Activated CD4-positive, alpha-beta T cell treated with anti-CD3 and anti-CD28 coated beads, Interleukin-2, amount 50 U/mL, for 48 hours (primary cell): ENCODE measurements at places on chromosomes 13 and 19.

DNA sequence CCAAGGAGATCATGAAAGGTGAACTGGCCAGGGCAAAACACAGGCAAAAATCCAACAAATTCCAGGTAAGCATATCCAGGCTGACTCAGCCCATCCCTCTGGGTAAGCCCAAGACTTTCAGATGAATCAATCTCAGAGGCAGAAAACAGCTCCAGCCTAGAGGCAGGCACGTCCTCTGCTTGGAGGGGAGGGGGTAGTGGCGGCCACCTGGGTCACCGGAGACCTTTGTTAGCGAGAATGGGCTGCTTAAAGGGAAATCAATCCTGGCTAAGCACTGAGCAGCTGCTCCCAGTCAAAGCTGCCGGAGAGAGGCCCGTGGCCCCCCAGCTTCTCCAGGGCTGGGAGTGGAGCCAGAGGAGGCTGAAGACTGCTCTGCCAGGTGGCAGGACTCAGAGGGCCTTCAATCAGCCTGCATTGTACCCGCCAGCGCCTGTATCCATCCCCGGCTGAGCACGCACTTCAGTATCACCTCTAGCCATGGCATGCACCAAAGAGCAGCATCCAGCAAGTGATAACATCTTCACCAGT lies 48.2 kb downstream of the PIN1 start:
- no peak for DNase-seq

DNA sequence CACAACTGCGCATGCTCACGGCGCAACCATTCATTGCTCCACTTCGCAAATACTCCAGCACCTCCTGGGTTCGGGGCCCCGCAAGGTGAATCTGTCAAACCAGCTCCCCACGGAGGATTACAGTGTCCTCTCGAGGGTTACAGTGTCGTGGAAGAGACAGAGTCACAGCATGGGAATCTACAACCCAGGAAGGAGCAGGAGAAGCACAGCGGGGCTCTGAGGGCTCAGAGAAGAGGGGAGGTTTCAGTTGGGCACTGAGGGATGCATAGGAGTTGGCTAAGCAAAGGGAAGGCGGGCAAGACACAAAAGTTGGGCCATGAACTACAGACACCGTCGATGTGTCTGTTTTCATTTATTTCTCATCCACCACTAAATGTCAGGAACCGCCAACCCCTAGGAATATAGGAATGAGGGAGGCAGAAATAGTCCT lies 1.0 kb upstream of the GTF2F1 start:
- peak; percentile 86 for DNase-seq

DNA sequence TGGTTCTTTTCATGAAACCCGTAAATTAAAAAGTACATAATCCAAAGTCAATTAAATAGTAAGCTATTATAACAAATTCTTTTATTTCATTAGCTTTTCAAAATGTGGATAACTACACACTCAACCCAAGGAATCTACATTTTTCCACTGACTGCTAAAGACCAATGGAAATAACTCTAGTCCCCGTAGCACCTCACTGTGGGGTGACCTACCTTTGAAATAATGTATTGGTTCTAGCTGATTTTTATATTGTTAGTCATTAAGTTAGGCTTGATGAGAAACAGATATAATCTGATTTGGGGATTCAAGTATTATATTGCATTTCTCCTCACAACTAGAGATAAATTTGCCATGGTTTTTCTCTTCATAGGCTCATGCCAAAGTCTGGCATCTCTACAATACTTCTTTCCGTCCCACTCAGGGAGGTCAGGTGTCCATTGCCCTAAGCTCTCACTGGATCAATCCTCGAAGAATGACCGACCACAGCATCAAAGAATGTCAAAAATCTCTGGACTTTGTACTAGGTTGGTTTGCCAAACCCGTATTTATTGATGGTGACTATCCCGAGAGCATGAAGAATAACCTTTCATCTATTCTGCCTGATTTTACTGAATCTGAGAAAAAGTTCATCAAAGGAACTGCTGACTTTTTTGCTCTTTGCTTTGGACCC lies 37.3 kb downstream of the KL start:
- DNase-seq: no peak

DNA sequence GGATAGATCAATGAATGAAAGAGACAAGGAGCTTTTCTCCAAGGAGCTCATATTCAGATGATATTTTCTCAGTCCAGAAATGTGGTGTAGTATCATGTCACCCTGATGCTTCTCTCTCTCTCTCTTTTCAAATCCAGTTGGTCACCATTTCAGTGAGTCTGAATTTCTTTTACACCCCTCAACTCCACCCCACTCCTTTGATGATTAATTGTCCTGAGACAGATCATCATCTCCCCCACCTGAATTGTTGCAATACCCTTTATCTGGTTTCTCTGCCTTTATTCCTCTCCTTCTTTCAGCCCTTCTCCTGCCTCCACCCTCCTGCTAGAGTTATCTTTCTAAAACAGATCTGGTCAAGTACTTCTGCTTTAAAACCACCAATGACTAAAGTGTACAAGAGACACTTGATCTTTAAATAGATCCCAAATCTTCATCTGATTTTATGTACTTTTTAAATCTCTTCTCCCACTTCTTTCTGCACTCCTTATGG lies 299.8 kb downstream of the KLF5 start:
- DNase-seq: no peak

DNA sequence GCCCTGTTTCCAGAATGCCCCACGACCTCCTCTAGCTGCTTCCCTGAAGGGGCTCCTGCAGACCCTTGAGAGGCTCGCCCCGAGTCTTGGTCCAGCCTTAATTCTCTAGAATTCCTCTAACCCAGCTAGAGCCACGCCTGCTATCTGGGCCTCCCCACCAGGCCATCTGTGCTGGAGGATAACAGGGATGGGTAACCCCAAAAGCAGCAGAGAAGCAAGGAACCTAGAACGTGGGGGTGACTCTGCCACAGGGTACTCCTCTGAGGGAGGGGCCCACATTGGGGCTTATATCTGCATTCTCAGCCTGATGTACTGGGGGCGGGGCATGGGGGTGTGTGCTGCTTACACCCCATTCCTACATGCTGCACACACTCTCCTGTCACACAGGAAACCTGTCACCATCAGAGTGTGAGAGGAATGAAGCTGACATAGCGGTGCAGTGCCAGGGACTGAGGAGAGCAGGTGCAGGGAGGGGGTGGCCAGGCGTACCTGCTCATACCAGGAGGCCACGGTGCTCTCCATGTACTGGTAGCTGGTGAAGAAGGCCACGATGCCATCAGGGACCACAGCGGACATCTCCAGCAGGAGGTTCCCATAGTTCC lies 13.8 kb downstream of the KLC3 start:
- DNase-seq: no peak

DNA sequence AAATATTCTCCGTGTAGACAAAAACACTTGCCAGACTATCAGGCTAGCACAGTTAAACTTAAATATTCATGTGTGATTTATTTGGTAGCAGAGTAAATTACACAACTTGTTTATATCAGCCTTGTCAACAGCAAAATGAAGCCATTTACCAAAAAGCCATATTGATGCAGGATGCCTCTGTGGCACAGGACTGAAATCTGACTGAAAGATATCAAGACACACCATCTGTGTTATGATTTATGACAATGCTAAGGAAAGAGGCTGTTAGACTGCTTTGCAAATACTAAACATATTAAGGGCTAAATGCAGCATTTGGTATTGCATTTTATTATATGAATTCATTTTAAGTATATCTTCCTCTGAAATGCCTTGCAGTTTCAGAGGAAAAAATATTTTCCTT lies 44.8 kb upstream of the FNDC3A start:
- no peak for DNase-seq

- DNase-seq: no peak
These were observed 2.2 kb downstream of the ZIC2 start for GRCh38 chr13:99983499-99984401.

GRCh38 chr13:106796280-106797047 lies 228.5 kb upstream of the ARGLU1 start:
- no peak for DNase-seq

DNA sequence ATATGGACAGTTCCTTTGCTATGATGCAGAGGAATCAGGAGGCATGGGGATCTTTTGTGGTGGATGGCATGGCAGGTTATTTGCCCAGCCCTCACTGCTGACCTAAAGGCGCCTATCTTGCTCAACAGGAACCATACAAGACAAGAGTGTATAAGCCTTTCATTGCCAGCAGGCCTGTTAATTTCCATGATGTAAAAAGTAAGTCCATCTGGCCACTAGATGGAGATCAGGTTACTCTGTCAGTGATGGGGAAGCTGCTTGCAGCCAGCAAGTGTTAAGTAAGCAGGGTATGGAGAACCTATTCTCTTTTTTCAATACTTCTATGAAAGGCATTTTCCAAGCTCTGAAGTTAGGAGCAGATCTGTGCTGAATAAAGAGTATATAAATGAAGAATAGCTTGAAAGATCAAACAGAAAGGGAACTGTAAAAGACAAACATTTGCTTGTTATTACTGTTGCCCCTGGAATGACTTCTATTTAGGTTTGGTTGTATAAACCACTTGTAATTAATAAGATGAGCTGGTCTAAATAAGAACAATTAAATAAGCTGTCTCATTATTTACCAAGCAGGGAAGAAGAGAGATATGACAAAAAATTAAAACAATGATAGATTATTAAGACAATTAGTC lies 210.9 kb downstream of the RGCC start:
- DNase-seq: no peak

GRCh38 chr19:29680447-29680846 lies 15.2 kb downstream of the PLEKHF1 start:
- peak; percentile 88 for DNase-seq

DNA sequence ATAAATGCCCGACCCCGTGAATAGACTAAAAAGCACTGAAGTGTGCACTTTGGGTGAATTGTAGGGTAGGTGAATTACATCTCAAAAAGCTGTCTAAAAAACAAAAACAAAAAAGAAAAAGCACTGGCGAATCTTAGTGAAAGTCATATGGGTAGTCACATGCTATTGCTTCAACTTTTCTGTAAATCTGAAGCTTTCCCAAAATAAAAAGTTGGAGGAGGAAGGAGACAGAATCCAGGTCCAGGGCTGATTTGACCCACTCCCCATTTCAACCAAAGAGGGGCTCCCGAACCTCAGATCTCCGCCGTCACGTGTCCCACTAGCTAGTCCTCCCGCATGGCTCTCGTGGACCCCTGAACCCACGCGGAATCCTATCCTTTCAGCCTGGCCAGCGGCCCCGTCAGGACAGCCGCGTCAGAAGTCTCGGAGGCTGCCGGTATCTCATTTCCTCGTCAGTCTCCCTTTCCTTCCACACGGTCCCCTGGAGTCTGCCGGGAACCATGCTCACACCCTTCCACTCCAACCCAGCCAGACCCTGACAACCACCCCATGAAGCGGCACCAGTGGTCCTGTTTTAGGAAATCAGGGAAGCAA lies 6.1 kb downstream of the PPP1R12C start:
- no peak for DNase-seq

- no peak for DNase-seq
These were observed 397.6 kb downstream of the LIG4 start for GRCh38 chr13:107817647-107818287.

- no peak for DNase-seq
These were observed 33.5 kb upstream of the ITM2B start for GRCh38 chr13:48199404-48199946.

DNA sequence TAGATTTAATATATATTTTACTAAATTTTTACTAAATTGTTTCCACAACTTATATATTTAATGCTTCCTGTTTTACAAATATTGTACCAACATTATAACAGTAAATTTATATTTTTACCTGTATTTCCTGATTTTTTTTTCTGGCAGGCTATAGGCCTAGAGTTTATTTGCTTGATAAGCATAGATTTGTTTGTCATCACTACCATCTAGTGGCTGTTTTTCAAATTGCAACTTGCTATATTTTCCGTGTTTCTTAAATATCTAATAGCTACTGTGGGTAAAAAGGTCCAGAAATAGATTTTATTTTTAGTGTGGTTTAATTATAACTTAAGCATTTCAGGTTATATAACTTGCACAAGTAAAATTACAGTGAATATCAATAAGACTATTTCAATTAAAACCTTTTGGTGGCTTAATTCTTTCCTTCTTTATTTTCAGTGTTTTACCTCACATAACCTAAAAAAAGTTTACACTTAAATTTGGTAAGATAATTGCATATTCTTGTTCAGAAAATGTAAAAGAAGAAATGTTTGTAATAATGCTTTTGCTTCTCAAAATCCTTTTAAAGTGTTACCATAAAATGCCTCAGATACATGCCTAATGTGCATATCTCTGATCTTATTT lies 60.6 kb downstream of the NDFIP2 start:
- DNase-seq: no peak

- DNase-seq: no peak
These were observed 74.6 kb downstream of the B3GLCT start for GRCh38 chr13:31274390-31274789.

GRCh38 chr19:51637362-51637978 lies 7.3 kb upstream of the SIGLEC5 start:
- no peak for DNase-seq

- DNase-seq: no peak
These were observed 190.7 kb upstream of the KL start for GRCh38 chr13:32825481-32825880.

DNA sequence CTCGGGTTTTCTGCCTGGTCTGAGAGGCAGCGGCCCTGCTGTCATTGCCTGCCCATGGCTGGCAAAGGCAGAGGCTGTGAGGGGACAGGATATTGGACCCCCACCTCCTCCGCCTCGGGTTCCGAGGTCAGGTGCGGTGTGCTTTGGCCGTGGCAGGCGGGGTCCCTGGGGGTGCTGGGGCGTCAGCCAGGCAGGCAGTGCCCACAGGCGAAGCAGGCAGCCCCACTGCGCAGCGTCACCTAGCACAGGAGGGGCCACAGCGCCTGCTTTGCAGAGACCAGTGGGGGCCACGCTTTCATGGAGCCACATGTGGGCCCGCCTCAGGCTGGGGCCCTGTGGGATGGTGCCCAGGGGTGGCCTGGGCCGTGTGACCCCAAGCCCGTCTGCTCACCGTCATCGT lies 96.0 kb downstream of the KDM4B start:
- no peak for DNase-seq

DNA sequence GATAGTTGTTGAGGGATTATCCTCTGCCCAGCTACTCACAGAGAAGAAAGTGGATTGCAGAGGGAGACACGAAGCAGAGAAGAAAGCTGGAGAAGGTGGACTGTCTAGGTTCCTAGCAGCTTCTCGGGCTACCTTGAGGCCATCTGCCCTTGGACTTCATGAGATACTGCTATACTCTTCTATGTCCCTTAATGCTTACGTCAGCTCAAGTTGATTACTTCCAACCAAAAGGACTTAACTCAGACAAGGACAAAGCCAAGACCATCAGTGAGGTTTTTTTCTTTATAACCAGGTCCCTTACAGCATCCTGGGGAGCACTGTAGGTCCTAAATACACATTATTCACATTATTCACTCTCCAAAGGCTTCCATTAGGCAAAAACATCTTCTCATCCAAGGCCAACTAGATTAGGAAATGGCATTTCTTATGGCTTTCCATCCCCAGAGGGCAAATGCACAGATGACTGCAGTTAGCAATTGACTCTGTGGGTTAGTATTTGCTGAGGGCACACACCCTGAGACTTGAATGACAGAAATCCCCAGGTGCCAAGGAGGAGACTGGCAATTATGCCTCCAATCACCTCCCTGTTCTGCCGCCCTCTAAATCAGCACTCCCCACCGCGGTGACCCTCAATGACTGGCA lies 4.1 kb upstream of the UBE2L5 start:
- no peak for DNase-seq

- no peak for DNase-seq
These were observed 137.6 kb downstream of the FLT1 start for GRCh38 chr13:28357247-28357825.

GRCh38 chr13:30415430-30416030 lies 6.8 kb upstream of the UBE2L5 start:
- no peak for DNase-seq

GRCh38 chr19:8699908-8700307 lies 1.3 kb upstream of the ACTL9 start:
- DNase-seq: no peak
